ENCODE measurements at places on chromosomes 6 and 20. TPM values are rescaled to one million over a fixed set of nuclear protein-coding genes. Genes with fewer than 3 reads are reported as not detected.

DNA sequence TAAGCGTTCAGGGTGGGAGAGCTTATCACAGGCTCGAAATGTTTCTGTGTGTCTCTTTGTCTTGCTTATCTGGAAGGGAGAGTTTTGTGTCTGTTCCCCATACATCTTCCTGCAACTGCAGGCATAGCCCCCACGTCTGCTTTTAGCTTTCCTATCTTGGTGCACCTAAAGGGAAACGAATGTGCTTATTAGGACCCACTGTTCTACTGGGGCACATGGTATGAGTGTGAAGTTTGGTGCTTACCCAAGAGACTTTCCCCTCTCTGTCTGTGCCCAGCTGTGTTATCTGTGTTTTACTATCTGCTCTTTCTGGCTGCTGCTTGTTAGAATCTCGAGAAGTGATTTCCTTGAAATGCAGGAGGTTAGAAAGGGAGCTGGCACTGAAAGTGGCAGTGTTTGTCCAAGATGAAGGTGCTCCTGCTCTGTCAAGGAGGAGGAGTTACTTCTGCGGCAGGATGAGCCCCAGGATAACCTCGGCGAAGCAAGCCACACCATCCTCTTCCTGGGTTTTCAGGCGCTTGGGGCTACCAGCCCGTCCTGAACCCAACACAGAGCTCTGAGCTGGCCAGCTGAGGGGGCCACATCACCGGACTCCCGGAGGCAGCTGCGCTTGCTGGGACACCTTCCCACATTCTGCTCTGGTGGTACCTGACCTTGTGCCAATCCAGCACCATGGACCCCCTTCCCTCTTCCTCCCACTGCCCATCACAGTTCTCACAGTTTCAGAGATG is 23.4 kb downstream of the DYNLT1 start:
- H3K27ac ChIP-seq: no peak overlapping the region
- no peak overlapping the region for H3K4me3 ChIP-seq
- H3K4me1 ChIP-seq: no peaks in the 10 kb centered on the region
- peaks cover 36% of the 10 kb centered on the region for H3K36me3 ChIP-seq
- no peak for DNase-seq

DNA sequence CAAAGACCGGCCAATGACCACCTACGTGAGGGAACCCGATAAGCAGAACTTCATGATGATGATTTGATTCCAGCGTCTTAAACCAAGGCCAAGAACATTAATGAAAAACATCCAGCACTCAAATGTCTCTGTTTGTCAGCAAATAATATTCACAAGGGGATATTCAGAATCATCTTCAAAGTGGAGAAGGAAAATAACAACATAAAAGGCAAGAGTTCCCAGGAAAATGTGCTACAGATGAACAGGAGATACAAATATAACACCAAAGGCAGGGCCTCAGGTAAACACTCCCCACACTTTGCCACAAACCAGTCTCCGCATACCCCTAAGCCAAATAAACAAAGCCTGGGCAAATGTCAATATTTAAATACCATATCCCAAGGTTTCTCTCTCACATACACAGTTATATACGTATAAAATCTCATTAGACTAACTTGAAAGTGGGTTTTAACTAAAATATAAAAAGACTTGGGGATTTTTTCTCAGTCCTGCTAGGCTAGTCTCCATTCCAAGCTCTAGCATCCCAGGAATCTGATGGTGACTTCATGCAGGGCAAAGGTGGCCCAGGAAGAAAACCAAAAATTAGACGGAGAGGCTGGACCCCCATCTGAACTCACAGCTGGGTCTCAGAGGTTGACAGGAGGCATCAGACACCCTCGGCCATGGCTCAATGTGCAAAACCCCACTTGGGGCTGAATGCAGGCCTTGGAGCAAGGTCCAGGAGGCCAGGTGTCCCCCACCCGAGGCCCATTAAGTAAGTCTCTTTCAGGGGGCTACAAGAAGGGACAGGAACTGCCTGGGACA is 32.1 kb downstream of the TRAM2 start:
- peaks cover 88% of the 10 kb centered on the region for H3K4me1 ChIP-seq
- peak overlapping the region; percentile 69 for H3K27ac ChIP-seq
- H3K36me3 ChIP-seq: peaks cover 35% of the 10 kb centered on the region
- no peak overlapping the region for H3K4me3 ChIP-seq

TP53INP2 gene
- 0.88 TPM for total RNA-seq

GRCh38 chr6:85114581-85114935 is 335.3 kb upstream of the NT5E start:
- H3K27me3 ChIP-seq: no peaks in the 10 kb centered on the region
- H3K27ac ChIP-seq: no peak overlapping the region
- no peak for DNase-seq
- H3K4me1 ChIP-seq: peaks cover 12% of the 10 kb centered on the region

GRCh38 chr6:132695773-132696172 is 18.1 kb downstream of the VNN1 start:
- H3K4me1 ChIP-seq: no peaks in the 10 kb centered on the region
- H3K4me3 ChIP-seq: no peak overlapping the region
- no peaks in the 10 kb centered on the region for H3K27me3 ChIP-seq
- DNase-seq: no peak

DNA sequence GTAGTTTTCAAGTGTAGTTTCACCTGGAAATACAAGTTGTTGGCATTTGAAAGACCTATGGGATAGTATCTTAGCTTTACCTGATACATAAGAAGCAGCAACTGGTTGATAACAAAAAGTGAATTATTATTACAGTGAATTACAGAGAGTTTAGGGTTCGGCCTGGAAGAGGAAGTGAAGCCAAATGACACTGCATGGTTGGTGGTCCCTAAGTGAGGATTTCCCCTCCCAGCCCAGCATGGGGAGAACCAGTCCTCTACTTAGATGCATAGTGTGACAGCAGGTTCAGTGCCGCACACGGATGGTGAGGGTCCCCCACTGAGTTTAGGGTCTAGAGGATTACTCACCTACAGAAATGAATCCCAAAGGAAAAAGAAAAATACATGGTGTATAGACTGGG is 18.1 kb downstream of the HLA-DPB1 start:
- no peaks in the 10 kb centered on the region for H3K4me1 ChIP-seq
- H3K36me3 ChIP-seq: no peaks in the 10 kb centered on the region
- no peak overlapping the region for H3K27ac ChIP-seq
- no peak for DNase-seq
- H3K27me3 ChIP-seq: no peaks in the 10 kb centered on the region

- no peaks in the 10 kb centered on the region for H3K36me3 ChIP-seq
- H3K4me1 ChIP-seq: no peaks in the 10 kb centered on the region
- H3K4me3 ChIP-seq: no peak overlapping the region
- no peak overlapping the region for H3K27ac ChIP-seq
- H3K27me3 ChIP-seq: peaks cover 100% of the 10 kb centered on the region
Observed at GRCh38 chr20:63172726-63173125, 43.2 kb downstream of the YTHDF1 start.

ANKRD66 gene
- not detected for total RNA-seq

DNA sequence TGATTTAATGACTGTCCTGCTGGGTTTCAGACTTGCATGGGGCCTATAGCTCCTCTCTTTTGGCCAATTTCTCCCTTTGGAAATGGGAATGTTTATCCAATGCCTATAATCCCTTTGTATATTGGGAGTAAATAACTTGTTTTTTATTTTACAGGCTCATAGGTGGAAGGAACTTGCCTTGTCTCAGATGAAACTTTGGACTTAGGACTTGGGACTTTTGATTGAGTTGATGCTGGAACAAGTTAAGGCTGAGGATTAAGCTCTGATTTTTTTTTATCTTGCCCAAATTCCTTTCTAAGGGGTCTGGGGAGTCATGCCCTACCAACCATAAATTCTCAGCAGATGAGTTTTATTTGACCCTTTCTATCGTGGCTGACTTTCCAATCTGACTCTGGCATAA is 23.5 kb downstream of the WDR27 start:
- H3K27me3 ChIP-seq: no peaks in the 10 kb centered on the region
- peaks cover 18% of the 10 kb centered on the region for H3K36me3 ChIP-seq
- no peaks in the 10 kb centered on the region for H3K4me1 ChIP-seq

- no peak for DNase-seq
Observed at GRCh38 chr20:24672181-24672880, 202.9 kb downstream of the SYNDIG1 start.

GNMT gene
- total RNA-seq: 0.58 TPM

GRCh38 chr20:2283706-2284423 is 11.9 kb upstream of the TGM3 start:
- peaks cover 23% of the 10 kb centered on the region for H3K4me1 ChIP-seq
- H3K27ac ChIP-seq: 0 out of 2 replicates have a peak overlapping the region, but pooled peaks have one; percentile 6
- no peaks in the 10 kb centered on the region for H3K27me3 ChIP-seq
- no peak for DNase-seq
- no peak overlapping the region for H3K4me3 ChIP-seq

SAPCD1 gene
- total RNA-seq: 1.4 TPM

GRCh38 chr6:167303675-167304625 is 12.8 kb downstream of the UNC93A start:
- H3K27ac ChIP-seq: no peak overlapping the region
- no peaks in the 10 kb centered on the region for H3K27me3 ChIP-seq
- no peaks in the 10 kb centered on the region for H3K36me3 ChIP-seq
- no peak for DNase-seq
- H3K4me3 ChIP-seq: no peak overlapping the region

DNA sequence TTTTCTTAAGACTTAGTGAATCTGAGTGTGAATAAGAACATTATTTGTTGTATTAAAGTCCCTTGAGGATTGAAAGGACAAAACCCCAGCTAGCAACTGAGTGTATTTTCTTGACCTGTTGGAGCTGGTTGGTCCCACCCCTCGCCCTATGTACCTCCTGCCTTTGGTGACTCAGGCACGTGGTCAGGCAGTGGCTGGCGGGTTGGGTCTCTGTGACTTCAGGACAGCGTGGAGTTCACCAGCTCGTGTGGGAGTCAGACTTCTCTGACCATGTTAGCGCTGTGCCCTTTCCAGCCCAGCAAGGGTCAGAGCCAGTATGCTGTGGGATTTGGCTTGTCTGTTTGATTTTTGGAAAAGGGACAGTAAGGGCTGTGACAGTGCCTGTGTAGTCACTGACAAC is 93.7 kb downstream of the SSR1 start:
- no peak for DNase-seq
- peaks cover 15% of the 10 kb centered on the region for H3K4me1 ChIP-seq
- H3K27me3 ChIP-seq: no peaks in the 10 kb centered on the region
- no peak overlapping the region for H3K4me3 ChIP-seq
- no peak overlapping the region for H3K27ac ChIP-seq

GRCh38 chr20:32969356-32970114 is 34.7 kb downstream of the SUN5 start:
- peak; percentile 40 for DNase-seq
- peaks cover 15% of the 10 kb centered on the region for H3K4me1 ChIP-seq
- H3K27me3 ChIP-seq: no peaks in the 10 kb centered on the region
- H3K4me3 ChIP-seq: no peak overlapping the region

DNA sequence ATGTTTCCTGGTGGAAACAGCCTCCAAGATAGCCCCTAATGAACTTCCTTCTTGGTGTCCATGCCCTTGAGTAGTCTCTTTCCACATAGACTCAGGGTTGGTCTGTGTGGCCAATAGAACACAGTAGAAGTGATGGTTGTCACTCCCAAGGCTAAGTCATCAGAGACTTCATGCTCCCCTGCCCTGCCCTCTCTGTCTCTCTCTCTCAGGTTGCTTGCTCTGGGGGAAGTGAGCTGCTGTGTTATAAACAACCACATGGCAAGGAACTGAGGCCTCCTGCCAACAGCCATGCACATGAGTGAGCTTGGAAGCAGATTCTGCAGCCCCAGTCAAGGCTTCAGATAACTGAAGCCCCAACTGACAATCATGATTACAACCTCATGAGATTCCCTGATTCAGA is 85.3 kb upstream of the SLC22A16 start:
- peaks cover 6% of the 10 kb centered on the region for H3K4me1 ChIP-seq
- H3K4me3 ChIP-seq: no peak overlapping the region
- H3K27ac ChIP-seq: no peak overlapping the region
- no peak for DNase-seq
- H3K27me3 ChIP-seq: no peaks in the 10 kb centered on the region
- no peaks in the 10 kb centered on the region for H3K36me3 ChIP-seq

TINAG gene
- total RNA-seq: not detected

GRCh38 chr6:131858765-131859415 is 51.1 kb downstream of the ENPP1 start:
- H3K4me3 ChIP-seq: no peak overlapping the region
- H3K4me1 ChIP-seq: peaks cover 12% of the 10 kb centered on the region
- peaks cover 4% of the 10 kb centered on the region for H3K36me3 ChIP-seq
- peak; percentile 11 for DNase-seq
- no peak overlapping the region for H3K27ac ChIP-seq

DNA sequence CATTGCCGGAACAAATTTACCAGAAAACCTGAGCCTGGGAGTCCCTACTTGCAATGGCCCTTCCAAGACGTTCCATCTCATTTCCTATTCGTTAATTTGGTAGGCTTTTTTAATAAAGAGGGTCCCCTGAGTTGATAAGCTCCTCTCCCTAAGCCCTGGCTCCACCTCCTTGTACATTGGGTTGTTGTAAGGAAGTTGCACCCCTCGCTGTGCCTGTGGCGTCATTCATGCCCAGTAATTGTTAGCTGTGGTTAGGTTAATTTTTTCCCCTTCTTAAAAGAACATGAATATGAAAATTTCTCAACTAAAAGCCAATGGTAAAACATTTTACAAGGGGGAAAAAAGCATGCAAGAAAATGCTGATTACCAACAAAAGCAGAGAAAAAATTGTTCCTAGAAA is 91.9 kb downstream of the SLC24A3 start:
- no peaks in the 10 kb centered on the region for H3K27me3 ChIP-seq
- no peak for DNase-seq
- no peak overlapping the region for H3K27ac ChIP-seq
- H3K36me3 ChIP-seq: no peaks in the 10 kb centered on the region

- no peaks in the 10 kb centered on the region for H3K4me1 ChIP-seq
- H3K27me3 ChIP-seq: no peaks in the 10 kb centered on the region
- no peak overlapping the region for H3K27ac ChIP-seq
- H3K4me3 ChIP-seq: no peak overlapping the region
- H3K36me3 ChIP-seq: no peaks in the 10 kb centered on the region
Observed at GRCh38 chr6:47159763-47160162, 117.6 kb upstream of the ADGRF1 start.

DNA sequence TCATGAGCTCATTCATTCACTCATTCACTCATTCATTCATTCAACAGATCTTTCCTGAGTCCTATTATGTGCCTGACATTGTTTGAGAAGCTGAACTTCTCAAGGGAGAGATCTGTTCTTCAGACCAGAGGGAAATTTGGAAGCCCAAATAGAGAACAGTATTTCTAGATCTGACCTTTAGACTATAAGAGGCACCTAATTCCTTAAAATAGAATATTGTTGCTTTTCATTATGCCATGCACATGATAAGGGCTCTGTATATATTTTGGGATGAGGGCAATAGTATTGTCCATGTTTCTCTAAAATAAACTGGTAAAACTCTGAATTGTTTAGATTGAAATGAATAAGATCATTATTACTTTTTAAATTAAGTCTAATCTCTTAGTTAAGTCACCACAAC is 18.6 kb upstream of the DSP start:
- no peaks in the 10 kb centered on the region for H3K4me1 ChIP-seq
- H3K27me3 ChIP-seq: no peaks in the 10 kb centered on the region
- no peaks in the 10 kb centered on the region for H3K36me3 ChIP-seq
- H3K27ac ChIP-seq: no peak overlapping the region
- no peak overlapping the region for H3K4me3 ChIP-seq
- no peak for DNase-seq

GRCh38 chr20:63890201-63890576 is 4.7 kb upstream of the DNAJC5 start:
- no peak for DNase-seq
- H3K36me3 ChIP-seq: peaks cover 60% of the 10 kb centered on the region
- H3K4me1 ChIP-seq: peaks cover 9% of the 10 kb centered on the region
- H3K4me3 ChIP-seq: no peak overlapping the region

GRCh38 chr6:110355727-110356126 is 2.4 kb downstream of the METTL24 start:
- 0 out of 2 replicates have a peak, but pooled peaks cover 2% of the 10 kb centered on the region for H3K27me3 ChIP-seq
- DNase-seq: no peak
- H3K27ac ChIP-seq: no peak overlapping the region
